ENCODE measurements at places on chromosomes 6 and 20.

- DNase-seq, result no peak
Observed at GRCh38 chr20:38260378-38261053, at the start of gene KIAA1755. KIAA1755 (minus strand) TSS chr20:38260735; CDS start chr20:38260500, 235 bp downstream.

DNA sequence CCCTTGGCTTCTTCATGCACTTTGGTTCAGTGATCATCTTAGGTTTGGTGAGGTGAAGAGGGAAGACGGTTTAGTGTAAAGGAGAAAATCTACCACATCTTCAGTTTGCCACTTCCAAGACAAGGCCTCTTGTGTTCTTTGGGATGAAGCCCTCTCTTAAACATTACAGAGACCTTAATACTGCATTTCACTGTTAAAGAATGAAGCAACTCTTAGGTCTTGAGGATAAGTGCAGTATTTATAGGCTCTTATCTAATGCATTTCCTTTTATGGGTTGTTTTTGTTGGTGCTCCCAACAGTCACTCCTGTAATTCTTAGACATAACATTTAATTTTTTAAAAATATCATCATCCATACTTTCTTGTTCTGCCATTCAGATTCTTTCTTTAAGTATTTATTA is 139.9 kb upstream of the LAMP5 start:
- DNase-seq, result no peak

- peak; percentile 65 for DNase-seq
Observed at GRCh38 chr6:145841668-145842067, 27.1 kb upstream of the FBXO30 start.

GRCh38 chr6:28188111-28188979 is 36.7 kb upstream of the ZSCAN9 start:
- no peak for DNase-seq

- no peak for DNase-seq
Observed at GRCh38 chr20:25043499-25044260, 14.3 kb downstream of the ACSS1 start.

DNA sequence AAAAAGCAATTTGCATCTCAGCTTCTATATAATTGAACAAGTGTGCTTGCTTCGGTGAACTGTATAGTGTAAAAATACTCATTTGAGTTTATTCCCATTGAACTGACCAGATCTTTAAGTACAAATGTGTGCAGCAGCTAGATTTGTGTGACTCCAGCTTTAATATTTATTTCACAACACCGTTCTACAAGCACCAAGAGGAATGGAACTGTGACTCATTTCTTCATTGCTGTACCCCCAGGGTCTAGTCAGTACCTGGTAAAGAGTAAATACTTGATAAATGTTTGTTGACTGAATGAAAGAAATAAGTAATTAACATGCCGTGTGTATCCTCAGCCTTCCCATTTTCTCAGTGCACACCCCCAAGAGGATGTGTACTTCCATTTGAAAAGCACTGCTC is 464.8 kb downstream of the CBLN4 start:
- peak; percentile 84 for DNase-seq

DNA sequence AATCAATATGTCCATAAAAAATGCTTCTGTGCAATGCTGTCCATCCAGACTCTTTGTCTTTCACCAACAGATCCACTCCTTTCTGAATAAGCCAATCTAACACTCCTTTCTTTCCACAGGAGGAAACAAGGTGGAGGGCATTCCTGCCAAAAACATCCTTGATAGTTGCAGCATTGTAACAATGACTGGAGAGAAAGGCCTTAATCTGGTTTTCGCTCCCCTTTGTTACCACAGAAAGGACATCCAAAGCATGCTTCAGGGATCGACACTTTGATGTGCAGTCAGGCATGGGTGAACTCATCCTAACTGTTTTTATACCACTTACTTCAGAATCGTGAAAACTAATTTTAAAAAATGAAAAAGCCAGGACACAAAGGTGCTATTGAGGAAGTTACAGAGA is 7.4 kb downstream of the IBTK start:
- DNase-seq, result no peak

GRCh38 chr20:56380375-56380774 is 11.6 kb downstream of the AURKA start:
- DNase-seq, result no peak

DNA sequence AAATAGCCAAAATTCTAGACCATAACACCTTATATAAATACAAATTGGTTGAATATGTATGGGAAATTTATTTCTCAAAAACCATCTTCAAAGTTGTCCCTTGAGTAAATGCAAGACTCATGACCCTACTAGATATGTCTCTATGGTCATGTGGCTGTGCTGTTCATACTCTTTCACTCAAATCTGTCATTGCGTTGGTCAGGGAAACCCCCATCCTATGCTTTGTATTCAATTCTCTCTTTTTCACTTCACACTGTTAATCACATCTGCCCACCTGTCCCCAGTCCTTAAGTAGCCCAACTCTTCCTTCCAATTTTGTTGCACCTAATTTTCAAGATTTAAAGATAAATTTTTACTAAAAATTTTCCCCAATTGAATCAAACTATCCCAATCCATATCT is 51.0 kb downstream of the RPS12 start:
- no peak for DNase-seq

DNA sequence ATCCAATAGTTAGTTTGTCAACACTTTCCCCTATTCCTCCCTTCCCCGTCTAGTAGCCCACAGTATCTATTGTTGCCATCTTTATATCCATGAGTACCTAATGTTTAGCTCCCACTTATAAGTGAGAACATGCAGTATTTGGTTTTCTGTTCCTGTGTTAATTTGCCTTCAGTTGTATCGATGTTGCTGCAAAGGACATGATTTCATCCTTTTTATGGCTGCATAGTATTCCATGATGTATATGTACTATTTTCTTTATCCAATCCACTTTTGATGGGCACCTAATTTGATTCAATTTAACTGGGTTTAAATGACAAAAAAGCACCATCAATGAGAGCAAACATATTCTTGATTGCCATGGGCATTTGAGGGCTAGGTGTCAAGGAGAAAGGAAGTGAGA is 321.5 kb upstream of the TBX18 start:
- DNase-seq, result no peak

DNA sequence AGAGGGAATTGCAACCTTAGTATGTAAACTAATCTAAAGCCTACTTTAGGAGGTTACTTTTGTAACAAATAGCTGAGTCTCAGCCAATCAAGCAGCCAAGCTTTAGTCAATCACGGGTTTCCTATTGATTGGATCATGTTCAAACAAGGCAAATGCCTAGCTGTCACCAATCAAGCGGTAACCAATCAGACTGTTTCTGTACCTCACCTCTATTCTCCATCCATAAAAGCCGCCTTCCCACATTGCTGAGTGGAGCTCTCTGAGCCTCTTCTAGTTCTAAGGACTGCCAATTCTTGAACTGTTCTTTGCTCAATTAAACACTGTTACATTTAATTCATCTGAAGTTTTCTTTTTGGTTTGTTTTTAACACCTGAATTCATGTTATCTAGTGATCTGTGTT is 148.4 kb upstream of the BMP5 start:
- no peak for DNase-seq

GRCh38 chr6:136553166-136553787 is 3.1 kb upstream of the MAP7 start:
- no peak for DNase-seq

DNA sequence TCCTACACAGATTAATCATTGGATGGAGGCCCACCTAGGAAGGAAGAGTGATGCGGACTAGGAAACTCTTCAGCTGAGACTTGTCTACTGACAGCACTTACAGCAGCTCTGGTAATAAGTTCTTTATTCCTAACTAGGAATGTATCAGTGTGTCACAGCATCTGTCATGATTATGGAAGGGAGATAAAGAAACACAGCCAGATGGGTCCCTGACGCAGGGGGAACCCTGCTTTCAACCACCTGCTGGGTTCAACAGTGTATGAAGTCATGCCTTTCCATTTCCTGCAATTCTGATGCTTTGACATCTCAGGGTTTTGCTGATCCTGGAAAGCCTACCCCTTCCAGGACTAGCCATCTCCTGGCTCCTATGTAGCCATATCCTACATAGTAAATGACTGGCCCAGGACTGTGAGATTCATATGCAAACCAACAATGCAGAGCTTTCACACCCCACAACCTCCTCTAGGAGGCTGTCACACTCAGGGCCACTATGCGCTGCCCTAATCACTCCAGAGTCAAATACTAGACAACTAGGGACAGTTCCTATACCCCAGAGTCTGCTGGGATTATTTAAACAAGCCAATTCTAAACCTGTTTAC is 29.0 kb upstream of the MANEA start:
- no peak for DNase-seq

DNA sequence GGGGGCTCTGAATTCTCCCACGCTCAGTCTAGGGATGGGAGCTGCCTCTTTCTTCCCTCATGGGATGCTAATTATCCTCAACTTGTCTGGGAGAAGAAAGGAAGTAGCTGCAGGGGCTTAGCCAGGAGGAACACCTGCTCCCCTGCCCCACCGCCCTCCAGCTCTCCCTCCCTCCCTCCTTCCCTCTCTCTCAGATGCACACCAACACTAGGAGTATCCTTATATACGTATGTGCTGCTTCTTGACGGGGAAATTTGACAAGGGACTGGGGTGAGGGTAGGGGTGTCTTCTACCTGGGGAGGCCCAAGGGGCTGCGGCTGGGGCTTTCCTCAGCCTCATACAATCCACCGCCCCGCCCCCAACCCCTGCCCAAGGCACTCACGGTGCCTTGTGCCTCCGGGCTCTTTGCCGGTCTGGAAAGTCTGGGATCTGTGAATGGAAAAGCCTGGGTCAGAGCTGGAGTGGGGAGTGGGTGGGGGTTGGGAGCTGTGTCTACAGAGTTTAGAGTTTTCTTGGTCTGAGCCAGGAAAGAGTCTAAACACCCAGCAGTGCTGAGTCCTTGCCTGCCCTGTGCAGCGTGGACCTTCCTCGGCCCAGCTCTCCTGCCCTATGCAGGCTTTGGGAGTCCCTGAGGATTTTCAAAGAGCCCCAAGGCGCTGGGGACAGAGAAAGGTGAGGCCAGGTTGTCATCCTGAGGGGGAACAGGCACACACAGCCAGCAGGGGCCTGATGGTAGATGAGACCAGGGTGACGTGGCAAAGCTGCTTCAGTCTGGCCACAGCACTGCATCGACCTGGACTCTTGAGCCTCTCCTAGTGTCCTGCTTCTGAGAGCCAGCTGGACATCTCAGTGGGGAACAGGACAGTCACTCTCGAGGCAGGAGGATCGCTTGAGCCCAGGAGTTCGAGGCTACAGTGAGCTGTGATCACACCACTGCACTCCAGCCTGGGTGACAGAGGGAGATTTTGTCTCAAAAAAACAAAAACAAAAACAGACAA is 29.3 kb upstream of the EMILIN3 start:
- no peak for DNase-seq

GRCh38 chr6:65595540-65595939 is 111.5 kb downstream of the EYS start:
- DNase-seq, result no peak

DNA sequence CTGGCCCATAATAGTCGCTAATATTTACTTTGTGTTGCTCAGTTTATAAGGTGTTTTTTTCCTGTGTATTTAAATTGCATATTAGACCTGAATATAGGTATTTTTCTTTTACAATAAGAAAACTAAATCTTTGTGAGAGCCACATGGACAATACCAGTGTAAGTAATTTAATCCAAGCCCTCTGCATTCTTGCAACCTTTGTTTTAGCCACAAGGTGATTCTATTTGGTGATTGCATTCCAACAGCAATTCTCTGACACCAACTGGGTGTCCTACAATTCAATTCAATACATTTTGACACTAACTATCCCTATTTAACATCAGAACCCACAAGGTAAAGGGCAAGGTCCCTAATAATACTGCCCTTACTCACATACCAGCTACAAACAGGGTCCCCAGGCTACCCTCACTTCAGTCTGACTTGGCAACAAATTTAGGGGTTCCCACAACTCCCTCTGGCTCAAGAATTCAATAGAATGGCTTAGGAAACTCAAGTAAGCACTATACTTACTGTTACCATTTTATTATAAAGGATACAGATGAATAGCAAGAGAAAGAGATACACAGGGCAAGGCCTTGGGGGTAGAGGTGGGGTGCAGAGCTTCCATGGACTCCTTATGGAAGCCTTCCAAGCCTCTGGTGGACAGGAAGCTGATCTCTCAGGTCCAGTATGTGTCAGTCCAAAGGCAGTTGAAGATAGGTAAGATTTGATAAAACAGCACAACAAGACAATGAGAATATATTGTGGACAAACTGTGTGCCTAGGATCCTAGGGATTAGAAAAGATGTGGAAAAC is 169.3 kb downstream of the CD83 start:
- DNase-seq, result no peak

DNA sequence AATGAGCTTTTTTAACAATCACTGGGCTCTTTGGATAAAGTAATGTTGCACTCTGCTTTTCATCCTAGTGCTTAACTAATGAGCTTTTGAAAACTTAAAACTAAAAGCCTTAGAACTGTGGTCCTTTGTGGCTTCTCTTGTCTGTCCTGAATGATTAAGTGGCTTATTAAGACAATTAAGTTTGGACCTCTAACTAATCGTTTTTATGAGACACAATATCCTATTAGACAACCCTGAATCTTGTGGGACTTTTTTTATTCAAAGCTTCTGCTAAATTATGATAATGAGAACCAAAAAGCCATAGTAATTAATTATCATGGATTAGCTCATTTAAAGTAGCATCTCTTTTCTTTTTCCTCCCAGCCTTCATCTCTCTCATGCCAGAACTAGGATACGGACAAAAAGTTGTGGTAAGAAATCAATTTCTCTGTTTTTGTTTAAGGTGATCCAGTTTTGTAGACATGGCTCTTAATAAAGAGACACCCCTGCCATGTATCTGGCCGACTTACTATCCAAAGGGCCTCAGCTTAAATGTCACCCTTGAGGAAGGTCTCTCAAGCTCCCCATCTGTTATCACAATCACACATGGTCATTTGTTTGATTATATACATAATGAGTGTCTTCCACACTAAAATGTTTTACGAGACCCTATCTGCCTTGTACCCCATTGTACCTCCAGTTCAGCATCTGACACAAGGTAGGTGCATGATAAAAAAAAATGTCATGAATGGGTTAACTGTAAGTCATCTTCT is 384.4 kb upstream of the IRAK1BP1 start:
- DNase-seq, result no peak

GRCh38 chr20:2330090-2330695 is 34.4 kb downstream of the TGM3 start:
- DNase-seq, result no peak

- DNase-seq, result no peak
Observed at GRCh38 chr6:30725713-30726505, 5.8 kb downstream of the TUBB start.

DNA sequence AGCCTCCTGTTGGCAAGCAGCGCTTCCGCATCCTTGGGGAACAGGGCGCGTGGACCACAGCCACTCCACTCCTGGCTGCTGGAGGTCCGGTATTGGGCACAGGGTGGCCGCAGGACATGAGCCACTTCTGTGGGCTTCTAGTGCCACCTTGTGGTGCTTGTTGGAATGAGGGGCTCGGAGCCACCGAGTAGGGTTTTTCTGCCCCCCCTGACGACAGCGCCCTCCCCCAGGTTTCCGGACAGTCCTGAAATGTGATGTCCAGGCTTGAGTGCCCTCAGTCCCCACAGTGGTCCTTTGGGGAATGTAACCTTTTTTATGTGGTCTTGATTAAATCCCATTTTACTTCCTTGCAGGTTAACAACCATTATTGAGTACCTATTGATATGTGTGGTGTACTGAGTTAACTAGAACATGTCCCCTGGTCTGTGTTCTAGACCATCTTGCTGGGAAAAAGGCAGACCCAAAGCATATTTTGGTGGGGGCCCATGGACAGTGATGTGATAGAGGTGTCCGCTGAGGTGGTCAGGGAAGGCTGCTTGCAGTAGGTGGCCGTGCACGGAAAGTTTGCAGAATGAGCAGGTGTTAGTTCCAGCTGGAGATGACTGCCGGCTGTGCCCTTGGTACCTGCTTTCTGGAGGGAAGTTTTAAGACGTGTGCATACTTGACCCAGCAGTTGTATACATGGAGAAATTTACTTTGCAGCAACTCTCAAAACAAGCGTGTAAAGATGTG is 70.0 kb downstream of the PTPN1 start:
- DNase-seq, result peak; percentile 41

- DNase-seq, result no peak
Observed at GRCh38 chr6:169263374-169263773, 9.7 kb upstream of the THBS2 start.

Measured in epithelial cell of esophagus (primary cell).